ENCODE measurements at places on chromosomes 13 and 19. TPM values are rescaled to one million over a fixed set of nuclear protein-coding genes. Genes with fewer than 3 reads are reported as not detected.

Gene IFI30
- total RNA-seq = 20.4 TPM

DNA sequence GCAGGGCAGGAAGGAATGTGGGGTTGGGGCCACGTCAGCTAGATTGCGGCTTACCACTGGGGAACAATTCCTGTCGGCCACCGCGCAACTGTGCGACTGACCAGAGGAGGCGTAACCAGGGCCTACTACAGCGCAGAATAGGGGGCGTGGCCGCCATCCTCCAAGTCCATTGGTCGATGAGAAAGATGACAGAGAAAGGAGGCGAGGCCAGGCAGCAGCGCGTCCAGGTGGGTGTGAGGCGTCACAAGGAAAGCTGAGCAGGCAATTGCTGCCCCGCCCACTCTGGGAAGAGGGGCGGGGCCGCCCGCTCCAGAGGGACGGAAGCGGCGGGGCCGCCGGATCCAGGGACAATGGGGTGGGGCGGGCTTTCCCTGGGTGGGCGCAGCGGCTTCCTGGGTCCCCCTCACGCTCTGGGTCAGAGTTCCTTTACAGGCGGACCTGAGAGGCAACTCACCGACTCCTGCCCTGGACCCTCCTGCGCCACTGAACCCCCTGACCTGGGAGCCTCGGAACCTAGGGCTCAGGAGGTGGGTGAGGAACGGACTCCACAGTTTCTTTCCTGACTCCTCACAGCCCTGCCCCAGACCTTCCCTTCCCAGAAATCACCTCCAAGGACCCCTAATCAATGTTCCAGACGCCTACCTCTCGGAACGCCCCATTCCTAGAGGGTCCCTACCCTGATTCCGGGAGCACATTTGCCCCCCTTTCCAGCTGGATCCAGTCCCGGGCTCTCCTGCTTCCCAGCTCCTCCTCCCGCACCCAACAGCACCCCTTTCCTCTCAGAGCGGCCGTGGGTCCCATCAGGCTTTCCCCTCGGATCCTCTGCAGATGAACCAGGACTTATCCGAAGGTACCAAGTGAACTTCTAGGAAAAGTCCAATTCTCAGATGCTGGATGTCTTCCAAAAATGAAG is 101.5 kb upstream of the ZNF492 start:
- DNase-seq = no peak

Gene RGL3
- not detected for total RNA-seq

Gene ATP12A
- 0.16 TPM for total RNA-seq

Gene PRRG2
- 0.81 TPM for total RNA-seq

DNA sequence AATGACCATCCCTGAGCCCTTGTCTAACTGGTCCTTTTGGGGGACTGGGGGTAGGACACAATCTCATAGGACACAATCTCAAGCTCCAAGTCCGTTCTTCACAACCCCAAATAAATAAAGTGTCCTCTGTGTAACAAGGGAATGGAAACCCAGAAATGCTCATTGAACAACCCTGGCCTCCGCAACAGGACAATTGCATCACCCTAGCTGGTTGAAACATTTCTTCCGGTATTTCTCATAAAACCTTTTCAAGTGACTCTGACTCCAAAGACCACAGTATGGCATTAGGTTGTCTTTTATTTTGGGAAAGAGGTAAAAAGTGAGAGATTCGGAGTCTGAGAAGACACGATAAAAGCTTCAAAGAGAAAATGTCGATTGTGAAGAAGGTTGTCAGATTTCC is 186.6 kb downstream of the ZNF536 start:
- no peak for DNase-seq

Gene CPT1C
- total RNA-seq = 1.1 TPM

- no peak for DNase-seq
Measured at GRCh38 chr19:32322541-32322940, 22.9 kb upstream of the ZNF507 start.

DNA sequence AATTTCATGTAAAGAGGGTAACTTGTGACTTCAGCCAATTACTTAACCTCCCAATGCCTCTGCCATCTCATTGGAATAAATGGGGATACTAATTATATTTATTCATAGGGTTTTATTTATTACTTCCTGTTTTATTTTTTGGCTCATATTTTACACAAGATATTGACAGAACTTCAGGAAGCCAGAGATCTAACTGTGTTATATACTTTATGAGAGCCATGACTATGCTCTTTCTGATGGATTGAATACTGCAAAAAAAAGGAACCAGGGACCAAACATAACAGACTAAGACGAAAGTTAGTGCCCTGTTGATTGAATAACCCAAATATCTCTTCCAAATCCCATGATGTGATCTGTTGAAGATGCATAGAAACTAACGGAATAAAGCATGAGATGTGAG is 243.3 kb upstream of the STARD13 start:
- no peak for DNase-seq

Gene TMEM259
- 106 TPM for total RNA-seq

Gene MPND
- 18.0 TPM for total RNA-seq

DNA sequence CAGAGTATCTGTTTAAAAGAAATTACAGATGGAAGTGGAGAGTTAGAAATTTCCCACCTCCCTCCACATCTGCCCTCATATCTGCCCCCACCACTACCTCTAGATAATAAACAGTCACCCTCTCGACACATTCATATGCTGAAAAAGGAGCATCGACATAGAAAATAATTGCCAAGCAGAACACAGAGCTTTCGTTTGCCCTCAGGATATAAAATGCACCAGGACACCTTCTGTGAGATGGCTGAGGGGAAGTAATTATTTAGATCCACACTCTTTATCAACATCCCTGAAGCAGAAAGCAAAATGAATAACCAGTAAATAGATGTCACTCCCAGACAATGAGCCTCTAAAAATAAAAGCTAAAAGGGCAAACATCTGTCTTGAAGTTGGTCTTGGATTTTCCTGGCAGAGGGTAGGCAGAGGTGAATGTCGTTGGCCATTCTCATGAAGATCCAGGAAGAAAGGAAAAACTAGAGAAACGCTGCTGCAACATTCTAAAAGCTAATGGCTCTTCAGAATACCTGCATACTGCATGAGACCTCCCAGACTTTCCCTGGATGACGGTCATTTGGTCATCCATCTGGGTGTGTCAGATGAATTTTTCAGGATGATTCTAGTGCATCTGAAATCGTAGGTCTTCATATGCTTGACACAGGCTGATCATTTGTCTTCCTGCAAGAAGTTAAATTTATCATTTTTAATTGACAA is 527.5 kb downstream of the RFC3 start:
- no peak for DNase-seq

Gene ACP7
- total RNA-seq = not detected

DNA sequence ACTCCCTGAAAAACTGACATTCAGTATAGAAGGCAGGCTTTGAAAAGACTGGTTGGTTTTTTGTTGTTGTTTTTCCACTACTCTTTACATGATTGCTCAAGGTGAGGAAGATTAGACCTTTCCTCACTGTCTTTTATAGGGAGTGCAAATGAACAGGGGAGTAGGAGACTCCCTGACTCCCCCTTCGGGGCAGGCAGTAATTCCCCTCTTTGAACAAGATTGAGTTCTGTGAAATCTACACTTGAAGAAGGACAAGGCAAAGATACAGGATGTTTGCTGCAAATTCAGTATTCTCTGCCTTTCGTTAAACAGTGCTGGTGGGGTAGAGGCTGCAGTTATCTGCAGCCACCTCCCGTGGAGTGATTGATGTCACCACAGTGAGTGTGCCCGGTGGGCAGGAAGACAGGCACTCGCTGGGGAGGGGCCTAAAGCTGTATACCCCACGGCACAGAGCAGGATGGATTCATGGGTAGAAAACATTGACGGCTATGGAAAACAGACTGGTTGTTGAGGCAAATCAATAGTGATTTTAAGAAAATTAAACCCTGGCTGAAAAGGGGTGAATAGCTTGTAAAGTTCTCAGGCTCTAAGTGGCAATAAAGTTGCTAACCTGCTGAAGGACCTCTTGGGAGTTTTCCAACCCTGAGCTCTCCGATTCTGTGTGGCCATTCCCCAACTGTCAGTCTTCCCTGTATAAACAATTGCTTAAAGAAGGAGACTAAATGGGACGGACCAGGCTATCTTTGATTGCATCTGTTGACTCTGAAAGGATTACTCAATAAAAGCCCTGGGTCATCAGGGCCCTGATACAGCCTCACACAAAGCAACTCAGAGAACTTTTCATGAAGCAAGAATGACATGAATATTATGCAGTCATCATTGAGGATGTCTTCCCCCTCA is 308.3 kb downstream of the TBC1D4 start:
- peak; percentile 5 for DNase-seq

- peak; percentile 41 for DNase-seq
Measured at GRCh38 chr19:12779162-12779993, 4.0 kb upstream of the HOOK2 start.

GRCh38 chr13:30572859-30573275 is 44.9 kb upstream of the USPL1 start:
- peak; percentile 27 for DNase-seq

DNA sequence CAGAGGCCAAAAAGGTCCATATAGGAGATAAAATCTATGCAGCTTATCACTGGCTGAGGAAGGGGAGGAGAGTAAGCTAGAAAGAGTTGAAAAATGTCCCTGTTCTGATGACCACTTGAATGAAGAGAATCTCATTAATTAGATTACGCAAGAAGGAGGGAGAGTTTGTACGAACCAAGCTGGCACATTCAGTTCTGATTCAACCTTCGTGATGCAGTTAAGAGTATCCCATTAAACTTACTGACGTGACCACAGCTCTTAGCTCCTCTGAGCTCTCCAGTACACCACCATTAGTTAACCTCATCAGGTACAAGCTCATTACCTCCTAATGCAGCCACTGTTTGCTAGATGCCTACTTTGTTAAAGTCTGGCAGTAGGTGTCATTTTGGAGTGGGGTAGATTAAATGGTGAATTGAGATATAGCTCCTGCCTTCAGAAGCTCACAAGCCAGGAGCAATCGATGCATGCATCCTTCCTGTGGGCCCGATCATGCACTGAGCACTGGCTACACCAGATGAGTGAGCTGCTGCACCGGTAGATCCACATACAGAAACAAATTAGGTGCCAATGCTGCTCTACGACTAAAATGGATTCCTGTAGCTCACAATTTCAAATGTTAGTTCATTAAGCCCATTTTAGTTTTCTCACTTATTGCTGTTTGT is 458.3 kb downstream of the COG6 start:
- DNase-seq = no peak

DNA sequence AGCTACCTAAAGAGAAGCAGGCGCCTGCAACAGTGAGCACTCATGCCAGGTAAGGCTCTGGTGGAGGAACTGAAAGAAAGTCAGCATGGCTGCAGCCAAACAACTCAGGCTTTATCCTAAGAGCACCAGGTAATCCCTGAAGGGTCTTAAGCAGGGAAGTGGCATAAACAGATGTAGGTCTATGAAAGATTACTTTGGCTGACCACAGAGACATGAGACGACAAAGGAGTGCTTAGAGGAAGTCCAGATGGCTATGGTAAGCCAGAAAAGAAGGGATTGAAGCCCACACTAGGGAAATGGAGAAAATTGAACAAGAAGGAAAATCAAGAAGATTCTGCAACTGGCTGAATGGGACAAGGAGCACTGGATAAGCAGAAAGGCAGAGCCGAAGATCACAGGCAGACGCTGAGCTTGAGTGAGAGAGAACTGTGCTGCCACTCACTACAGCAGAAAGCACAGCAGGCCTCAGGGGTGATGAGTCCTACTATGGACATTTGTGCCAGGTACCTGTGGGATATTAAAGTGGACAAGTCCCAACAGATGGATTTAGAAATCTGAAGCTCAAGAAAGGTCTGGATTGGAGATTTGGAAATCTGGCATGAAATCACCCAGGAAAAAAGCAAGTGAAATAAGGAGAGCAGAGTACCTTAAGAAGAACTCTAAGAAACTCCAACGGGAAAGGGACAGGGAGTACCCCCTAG is 4.2 kb downstream of the RCBTB1 start:
- no peak for DNase-seq

DNA sequence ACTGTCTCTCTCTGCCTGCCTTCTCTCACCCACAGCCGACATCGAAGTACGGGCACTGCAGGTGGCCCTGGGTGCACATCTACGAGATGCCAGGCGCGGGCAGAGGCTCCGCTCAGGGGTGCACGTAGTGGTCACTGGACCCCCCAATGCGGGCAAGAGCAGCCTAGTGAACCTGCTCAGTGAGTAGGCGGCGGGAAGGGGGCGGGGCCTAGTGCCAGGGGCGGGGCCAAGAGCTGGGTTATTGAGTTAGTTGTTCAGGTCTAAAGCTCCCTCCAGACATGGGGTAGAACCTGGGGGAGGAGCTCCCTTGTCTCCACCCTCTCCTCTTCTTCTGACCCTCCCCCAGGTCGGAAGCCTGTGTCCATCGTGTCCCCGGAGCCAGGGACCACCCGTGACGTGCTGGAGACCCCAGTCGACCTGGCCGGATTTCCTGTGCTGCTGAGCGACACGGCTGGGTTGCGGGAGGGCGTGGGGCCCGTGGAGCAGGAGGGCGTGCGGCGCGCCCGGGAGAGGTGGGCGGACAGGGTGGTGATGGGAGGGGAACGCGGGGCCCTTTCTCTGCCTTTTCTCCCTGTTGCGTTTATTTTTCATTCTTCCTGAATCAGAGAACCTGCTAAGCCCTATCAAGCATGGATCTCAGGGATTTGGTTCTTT is 1.9 kb downstream of the GTPBP3 start:
- peak; percentile 86 for DNase-seq

DNA sequence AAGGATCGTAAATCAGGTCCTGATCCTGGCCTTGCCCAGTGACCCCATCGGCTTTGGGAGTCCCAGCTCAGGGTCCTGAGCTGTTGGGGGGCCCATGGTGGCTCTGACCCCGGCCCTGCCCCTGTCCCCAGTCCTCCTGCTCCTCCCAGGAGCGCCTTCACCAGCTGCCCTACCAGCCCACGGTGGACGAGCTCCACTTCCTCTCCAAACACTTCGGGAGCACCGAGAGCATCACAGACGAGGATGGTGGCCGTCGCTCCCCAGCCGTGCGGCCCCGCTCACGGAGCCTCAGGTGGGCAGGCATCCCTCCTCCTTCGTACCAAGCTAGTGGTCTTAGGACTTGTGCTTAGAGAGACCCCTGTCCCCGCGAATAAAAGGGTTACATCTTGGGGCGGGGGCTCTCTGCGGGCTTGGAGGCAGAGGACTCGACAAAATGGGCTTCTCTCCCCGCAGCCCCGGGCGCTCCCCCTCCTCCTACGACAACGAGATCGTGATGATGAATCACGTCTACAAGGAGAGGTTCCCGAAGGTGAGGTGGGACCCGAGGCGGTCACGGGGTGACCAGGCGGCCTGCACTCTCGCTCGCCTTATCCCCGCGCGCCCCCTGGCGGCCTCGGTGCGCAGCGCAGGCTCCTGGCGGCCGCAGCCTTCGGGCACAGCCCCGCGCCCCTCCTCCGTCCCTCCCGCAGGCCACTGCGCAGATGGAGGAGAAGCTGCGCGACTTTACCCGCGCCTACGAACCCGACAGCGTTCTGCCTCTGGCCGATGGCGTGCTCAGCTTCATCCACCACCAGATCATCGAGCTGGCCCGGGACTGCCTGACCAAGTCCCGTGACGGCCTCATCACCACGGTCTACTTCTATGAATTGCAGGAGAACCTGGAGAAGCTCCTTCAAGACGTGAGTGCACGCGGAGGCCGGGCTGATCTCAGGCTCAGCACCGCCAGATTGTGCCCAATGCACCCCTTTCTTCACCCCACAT is 9.1 kb downstream of the MAST1 start:
- peak; percentile 94 for DNase-seq

- no peak for DNase-seq
Measured at GRCh38 chr13:41554180-41554579, 96.8 kb downstream of the RGCC start.
